ENCODE measurements at places on chromosomes 6 and 20.

DNA sequence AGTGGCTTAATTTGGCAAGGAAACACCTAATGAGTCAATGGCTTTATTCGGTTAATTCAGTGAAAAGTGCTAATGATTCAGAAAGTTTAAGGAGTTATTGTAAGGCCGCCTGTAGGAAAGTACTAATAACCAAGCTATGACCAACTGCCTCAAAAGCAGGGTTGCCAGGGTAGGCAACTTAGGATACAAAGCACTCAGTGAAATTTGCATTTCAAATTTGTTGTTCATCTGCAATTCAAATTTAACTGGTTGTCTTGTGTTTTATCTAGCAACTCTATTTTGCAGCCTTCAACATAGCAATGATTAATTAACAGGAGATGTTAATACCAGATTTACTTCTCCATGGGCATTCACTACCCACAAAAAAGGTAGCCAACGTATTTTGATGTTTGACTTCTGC is 412.3 kb downstream of the PRKN start:
- DNase-seq = no peak

DNA sequence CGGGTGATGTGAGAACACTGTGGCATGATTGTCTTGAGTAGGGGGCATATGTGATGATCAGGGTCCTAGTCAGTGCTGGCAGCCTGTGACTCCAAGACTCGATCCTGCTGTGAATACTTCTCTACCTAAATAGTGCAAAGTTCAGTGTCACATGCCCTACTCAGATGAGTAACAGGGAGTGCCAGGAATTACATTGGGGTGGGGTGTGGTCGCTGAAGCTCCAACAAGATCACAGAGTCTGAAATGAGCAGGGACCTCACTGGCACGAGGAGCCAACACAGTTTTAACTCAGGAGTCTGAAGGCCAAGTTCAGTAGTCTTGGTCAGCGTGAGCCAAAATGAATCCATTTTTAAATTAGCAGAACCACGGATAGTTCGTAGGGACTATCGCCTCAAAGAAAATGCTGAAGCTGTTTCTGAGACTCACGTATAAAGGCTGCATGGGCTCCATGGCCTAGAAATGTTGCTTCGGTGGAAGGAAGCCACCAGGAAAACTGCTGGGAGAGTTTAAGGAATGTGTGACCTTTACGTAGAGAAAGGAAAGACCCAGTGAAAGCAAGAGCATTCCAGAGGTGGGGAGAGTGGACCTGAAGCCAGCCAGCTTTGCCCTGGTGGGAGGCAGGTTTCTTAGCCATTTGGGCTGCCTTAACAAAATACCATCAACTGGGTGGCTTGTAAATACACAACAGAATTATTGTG is 72.2 kb downstream of the RPP40 start:
- no peak for DNase-seq

DNA sequence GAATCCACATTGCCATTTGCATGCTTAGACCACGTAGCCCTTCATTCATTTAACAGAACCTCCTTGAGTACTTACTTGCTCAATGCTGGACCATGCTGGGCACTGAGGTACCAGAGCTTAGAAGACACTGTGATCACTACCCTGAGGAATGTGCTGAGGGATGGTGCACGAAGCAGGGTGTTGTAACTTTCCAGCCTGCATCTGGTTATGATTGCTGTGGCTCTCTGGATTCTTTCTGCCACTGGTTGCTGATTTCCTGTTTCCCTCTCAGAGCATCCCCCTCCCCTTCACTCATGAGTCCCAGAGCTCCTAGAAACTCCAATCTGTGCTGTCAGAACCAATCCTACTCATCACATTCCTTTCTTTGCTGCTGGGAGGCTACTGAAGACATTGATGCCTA is 537.4 kb downstream of the PTPRT start:
- no peak for DNase-seq

DNA sequence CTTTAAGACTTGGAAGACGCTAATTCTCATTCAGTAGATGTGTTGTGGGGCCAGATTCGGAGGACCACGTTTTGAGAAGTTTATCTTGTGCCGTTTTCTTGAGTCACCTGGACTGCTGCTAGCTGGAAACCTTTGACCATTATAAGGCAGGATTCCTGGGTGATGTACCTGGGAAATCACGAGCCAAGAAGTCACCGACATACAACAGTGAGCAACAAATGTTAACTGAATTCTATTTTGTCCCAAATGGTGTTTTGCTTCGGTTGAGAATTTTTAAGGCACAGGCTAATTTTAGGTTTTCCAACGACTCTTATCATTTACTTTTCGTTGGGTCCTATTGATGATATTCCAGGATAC is 93.4 kb upstream of the BTN3A2 start:
- DNase-seq = no peak

DNA sequence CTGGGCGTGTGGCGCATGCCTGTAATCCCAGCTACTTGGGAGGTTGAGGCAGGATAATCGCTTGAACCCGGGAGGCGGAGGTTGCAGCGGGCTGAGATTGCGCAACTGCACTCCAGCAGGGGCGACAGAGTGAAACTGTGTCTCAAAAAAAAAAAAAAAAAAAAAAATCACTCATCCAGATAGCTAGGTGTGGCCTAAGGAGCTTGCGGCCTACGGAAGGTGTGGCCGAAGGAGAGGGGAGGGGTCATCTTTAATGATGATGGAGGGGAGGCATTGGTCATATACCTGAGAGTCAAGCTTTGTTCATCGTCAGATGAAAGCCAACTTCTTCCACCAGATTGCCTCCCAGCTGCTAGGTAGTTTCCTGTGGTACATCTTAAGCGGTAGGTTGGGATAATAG is 801 bp upstream of the PPARD start:
- DNase-seq = no peak

GRCh38 chr6:11854408-11855165 is 76.0 kb upstream of the ADTRP start:
- DNase-seq = no peak

DNA sequence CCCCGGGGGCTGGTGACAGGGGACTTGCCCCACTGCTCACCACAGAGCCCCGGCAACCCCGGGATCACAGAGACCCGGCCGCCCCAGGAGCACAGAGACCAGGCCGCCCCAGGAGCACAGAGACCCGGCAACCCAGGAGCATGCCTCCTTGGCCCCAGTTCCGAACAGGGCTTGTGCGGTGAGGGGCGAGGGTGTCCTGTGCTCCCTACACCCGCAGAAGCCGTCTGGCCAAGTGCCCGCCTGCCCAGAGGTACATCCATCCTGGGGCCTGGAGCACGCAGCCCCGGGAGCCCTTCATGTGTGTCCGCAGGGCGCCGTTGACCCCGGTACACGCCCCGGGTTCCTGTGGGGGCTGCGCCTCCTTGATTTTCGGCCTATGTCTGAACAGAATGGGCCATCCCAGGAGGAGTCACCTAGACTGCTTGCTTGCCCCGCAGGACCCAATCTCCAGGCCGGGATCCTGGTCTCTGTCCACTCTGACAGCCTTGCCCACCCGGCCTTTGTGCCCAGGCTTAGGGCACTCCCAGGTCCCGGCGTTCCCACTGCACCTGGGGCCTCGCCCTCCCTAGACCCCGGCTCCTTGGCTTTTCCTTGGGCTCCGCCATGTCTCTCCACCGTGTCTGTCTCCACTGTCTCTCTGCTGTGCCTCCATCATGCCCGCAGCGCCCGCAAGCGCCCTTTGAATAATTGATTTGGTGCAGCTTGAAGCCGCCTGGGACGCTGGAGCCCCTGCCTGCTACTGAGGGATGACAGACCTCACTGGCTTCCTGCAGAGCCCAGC is 219.8 kb downstream of the ERMARD start:
- DNase-seq = no peak

- no peak for DNase-seq
These were observed 823.6 kb upstream of the ADGRB3 start for GRCh38 chr6:67811239-67812037.

DNA sequence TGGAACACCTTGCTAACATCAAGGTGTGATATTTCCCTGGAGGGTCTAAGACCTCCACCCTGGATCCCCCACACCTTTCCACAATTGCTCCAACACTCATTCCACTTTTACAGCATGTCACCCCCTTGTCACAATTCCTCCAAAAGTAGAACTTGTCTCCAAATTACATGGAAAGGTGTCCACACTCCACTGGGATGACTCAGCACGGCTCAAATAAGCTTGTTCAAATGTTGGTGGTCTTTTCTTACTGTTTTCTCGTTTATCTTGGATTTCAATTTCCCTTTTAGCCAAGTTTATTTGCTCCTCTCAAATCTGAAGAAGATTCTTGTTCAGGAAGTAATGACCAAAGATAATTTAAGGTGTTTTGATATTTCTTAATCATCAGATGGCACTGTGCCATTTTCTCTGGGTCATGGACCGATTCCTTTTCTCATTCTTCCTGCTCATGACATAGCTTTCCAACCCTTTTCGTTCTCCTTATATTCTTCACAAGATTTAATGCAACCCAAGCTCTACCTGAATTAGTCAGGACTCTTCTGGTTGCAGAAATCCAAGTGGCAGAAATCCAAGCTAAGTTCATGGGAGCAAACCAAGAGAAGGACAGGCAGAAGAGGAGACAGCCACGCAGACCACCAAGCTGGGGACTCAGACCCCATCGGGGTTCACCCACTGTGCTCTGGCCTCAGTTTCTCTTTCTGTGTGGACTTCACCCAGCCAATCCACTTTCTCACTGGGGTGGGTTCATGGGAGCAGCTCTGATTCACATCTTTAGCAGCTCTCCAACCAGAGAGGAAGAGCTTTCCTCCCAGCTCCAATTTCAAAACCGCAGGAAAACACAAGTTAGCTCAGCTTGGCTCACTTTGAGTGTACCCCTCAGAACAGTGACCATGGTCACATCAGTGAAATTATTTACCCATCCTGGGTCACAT is 110.5 kb upstream of the CDYL start:
- DNase-seq = no peak

- DNase-seq = no peak
These were observed 139.7 kb downstream of the CDC5L start for GRCh38 chr6:44527181-44527580.

DNA sequence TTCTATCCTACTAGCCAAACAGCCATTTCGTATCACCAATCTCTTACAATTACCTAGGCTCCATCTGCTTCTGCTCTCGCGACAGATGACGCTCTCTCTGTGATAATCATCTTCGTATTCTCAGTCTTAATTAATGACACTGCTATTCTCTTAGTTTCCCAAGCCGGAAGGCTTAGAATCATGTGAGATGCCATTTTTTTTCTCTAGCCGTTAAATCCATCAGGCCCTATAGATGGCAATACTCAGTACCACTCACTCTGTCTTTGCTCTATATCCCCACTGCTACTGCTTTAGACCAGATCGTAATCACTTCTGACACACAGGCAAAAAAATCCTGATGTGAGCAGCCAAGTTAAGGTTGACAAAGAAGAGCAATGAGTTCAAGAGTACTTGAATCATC is 2.1 kb upstream of the THEMIS start:
- DNase-seq = no peak

DNA sequence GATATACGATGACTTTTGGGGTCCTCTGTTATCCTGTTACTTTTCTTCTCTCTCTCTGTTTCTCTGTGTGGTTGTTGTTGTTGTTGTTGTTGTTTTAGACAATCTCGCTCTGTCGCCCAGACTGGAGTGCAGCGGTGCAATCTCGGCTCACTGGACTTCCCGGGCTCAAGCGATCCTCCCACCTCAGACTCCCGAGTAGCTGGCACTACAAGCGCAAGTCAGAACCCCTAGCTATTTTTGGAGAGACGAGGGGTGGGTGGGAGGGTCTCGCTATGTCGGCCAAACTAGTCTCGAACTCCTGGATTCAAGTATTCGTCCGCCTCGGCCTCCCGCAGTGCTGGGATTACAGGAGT is 19.1 kb upstream of the ABT1 start:
- DNase-seq = no peak

DNA sequence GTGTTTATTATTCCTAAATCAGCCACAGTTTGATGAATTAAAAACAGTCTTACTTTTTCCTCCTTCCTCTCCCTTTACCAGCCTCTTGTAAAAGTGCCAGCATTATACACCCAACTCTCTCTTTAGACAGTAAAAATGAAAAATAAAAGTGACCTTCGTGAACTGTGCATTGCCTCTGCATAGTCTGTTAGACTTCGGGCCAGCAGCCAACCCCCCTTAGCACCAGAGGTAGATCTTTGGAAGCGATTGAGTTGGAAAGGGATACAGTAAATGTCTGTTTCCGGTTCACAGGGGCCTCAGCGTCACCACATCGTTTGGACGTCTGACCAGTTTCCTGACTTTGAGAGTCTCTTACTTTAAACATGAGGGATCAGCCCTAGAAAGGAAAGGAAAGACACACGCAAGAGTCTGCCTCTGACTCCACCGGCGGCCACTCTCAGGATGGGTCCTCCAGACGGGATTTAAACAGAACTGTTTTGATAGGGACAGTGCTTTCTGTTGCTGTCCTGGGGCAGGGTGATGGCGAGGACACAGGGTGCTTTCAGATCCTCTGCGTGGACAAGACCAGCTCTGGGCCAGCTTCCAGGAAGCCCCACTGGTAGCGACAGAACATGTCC is 206.6 kb upstream of the PREP start:
- DNase-seq = no peak

GRCh38 chr20:41697861-41698559 is 79.8 kb upstream of the CHD6 start:
- no peak for DNase-seq

DNA sequence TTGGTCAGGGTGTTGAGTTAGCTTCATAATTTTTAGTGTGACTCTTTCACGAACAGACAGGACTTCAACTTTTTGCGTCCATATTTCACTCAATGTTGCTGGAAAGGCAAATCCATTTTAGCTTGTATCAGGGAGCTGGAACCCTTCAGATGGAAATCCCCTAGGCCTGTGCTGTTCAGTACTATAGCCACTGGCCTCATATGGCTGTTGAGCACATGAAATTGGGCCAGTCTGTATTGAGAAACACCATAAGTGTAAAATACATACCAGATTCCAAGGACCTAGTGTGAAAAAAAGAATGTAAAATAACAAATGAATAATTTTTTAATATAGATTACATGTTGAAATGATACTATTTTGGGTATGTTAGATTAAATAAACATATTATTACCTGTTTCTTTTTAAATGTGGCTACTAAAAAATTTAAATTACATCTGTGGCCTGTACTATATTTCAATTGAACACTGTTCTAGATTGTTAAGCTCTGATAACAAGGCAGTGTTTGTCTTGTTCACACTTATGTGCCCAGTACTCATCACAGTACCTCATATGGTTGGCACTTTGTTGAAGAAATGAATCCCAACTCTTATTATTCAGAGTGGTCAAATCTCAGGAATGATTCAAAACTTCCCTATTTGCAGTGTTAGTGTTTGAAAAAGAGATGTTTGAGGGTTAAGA is 34.3 kb downstream of the CTNNBL1 start:
- no peak for DNase-seq

GRCh38 chr6:147726342-147726741 is 217.9 kb downstream of the SAMD5 start:
- no peak for DNase-seq

DNA sequence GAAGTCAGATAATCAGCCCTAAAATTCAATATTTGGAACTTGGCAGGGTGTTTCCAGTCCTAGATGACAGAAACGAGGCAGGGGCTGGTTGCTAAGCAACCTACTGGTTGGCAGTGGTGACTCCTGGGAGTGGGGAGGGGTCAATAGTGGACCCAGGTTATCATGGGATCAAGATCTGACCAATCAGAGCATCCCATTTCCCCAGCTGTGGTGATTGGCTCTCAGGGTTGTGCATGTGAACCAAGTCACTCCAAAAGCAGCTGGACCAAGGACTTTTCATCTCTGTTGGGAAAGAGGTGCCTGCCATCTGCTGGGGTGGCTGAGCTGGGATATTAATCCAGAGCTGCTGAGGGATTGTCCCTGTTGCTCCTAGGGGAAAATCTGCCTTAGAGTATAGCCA is 253.4 kb downstream of the PREX1 start:
- DNase-seq = no peak
